ENCODE measurements at places on chromosomes 11 and 22.
A peak's percentile ranks its signal among the peaks of the same experiment; 100 is the strongest.

GRCh38 chr11:106288822-106289387 is 211.4 kb downstream of the AASDHPPT start:
- no peak for DNase-seq

DNA sequence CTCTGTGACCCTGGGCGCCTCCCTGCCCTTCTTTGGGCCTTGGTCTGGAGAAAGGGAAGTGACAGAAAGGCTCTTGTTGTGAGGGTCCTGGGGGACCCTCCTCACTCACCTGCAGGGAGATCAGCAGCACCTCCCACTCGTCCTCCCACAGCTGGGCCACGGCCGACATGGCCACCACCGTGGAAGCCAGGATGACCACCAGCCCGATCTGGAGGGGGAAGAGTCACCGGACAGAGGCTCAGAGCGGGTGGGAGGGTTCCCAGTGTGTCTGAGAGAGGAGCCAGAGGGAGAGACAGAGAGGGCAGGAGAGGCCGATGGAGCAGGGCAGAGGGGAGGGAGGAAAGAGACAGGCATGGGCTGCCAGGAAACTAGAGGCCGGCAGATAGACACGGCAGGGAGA is 16.8 kb upstream of the KLHL35 start:
- DNase-seq, result no peak

DNA sequence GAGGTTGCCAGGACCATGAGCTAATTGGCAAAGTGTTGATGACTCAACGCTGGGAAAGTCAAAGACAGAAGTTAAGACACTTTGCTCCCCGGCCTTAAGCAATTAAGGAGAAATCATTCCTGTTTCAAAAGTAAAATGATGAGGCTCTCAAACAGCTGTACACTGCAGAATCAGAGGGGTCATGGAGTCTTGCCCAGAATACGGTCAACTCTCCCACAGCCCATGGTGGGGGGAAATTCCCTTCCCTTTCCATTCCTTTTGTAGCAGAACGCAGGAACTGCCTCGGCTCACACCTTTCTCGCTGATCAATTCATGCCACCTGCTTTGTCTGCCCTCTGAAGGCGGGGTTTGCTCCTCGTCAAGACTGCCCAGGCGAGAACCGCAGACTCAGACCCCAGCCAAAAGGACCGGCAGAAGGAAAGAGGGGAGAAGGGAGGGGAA is 52.8 kb downstream of the MN1 start:
- DNase-seq, result peak; percentile 10

DNA sequence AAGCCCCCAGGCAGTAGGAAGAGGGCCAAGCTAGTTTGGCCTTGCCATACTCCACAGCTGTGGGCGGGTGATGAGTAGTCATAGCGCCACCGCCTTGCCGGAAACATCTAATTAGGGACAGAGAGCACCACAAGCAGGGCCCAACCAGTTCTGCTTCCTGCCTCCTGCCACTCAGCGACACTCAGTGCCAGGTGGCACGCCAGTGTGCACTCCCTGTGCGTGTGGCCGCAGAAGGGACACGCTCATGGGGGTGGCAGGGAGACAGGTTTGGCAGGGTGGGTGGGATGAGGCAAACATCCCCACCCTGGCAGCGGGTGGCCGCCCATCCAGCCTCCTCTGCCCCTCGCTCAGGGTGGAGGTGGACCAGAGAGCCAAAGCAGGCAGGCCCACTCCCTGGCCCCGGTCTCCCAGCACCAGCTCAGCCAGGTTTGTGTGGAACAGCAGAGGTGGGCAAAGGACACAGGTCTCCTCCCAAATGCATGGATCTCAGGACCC is 4.9 kb downstream of the OVOL1 start:
- DNase-seq, result no peak

DNA sequence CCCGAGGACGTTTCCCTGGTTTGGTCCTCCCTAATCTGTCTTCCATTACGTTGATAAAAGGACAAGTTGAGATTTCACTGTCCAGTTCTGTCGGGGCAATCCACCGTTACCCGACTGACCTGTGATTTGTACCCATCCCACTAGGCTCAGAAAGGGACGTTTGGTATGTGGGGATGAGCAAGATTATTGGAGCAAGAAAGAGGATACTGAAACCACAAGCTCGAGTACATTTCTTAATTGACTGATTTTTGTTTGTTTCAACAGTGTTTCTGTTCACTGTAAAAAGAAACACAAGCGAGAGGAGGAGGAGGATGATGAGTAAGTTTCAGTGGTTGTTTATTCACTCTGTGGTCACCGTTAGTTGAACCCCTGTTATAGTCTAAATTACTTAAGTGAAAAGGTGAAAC is 969 bp downstream of the CCDC117 start:
- peak; percentile 53 for DNase-seq

All from HS-5 (cell line).